Activated T-cell treated with anti-CD3 and anti-CD28 coated beads, Interleukin-2, amount 50 U/mL, for 1 hour (primary cell): ENCODE measurements at places on chromosomes 16 and 17.

DNA sequence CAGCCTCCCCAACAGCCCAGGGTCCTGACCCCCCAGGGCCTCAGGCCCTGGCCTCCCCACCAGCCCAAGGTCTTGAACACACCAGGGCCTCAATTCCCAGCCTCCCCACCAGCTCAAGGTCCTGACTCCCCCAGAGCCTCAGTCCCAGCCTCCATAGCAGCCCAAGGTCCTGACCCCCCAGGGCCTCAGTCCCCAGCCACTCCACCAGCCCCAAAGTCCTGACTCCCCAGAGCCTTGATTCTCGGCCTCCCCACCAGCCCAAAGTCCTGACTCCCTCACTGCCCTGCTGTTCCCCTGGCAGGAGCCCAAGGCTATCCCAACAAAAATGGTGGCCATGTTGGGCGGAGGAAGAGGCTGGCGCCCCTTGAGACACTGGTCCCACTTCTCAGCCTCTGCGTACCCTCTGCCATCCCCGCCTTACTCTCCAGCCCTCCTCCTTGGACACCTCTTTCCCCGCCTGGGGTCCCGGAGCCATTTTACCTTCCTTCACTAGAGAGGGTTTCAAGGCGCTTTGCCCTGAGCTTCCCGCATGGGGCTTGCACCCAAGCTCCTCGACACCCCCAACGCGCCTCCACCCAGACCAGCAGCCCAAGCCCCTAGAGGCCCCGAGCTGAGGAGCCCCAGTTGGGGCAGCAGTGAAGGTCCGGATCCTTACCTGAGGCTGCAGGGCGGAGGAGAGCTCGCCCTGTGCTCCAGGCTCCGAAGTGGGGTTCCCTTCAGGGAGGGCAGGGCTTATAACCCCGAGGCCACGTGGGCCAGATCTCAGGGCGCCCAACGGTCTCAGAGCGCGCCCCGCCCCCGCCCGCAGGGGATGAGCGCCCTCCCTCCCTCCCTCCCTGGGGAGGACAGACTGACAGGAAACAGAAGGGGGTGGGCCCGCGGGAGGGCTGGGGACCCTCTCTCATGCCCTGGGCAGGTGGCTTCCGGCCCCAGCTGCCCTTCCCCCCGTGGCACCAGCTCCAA lies 3.5 kb upstream of the TSPOAP1 start:
- peak; percentile 89 for DNase-seq

GRCh38 chr16:30946671-30947540 lies 2.0 kb upstream of the ORAI3 start:
- no peak for DNase-seq

DNA sequence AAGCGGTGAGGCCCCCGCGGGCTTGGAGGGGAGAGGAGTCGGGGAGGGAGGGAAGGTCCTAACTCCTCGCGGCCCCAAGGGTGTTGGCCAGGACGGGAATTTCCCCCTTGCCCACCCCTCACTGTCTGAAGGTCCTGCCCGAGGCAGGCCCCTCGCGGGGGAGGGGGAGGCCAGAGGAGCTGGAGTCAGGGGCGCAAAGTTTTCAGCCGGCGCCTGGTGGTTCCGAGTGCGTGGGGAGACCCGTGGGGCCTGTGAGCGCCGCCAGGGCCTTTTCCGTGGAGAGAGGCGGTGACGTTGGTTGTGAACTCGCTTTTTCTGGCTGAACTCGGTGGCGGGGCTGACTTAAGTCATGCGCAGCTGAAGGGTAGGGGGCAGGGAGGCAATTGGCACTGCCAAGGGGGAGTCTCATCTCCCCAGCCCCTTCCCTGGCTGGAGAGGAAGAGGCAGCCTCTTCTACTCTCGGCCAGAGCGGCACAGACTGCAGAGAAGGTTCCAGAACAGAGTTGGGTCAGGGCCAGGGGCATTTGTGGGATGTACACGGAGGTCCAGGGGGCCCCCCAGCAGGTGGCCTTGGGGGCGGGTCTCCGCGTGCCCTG lies 1.5 kb downstream of the CACNA1H start:
- DNase-seq: peak; percentile 25

GRCh38 chr17:74842599-74843351 lies 16.9 kb downstream of the GRIN2C start:
- no peak for DNase-seq

DNA sequence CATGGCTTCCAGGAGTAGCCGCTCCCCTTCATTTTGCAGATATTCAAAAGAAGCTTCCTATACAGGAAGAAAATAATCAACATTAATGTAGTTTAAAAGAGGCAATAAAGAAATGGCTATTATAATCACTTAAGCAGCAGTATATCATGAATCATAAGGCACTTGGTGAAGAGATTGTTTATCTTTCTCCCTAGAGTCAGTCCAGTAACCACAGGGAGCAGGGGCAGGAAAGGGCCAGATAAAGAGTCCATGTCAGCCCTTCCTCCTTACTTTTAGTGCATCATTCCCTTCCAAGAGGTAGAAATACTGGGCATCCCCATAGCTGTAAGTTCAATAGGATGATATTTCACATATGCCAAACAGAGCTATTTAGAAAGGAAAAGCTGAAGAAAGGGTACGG lies 184.6 kb upstream of the C17orf78 start:
- no peak for DNase-seq

DNA sequence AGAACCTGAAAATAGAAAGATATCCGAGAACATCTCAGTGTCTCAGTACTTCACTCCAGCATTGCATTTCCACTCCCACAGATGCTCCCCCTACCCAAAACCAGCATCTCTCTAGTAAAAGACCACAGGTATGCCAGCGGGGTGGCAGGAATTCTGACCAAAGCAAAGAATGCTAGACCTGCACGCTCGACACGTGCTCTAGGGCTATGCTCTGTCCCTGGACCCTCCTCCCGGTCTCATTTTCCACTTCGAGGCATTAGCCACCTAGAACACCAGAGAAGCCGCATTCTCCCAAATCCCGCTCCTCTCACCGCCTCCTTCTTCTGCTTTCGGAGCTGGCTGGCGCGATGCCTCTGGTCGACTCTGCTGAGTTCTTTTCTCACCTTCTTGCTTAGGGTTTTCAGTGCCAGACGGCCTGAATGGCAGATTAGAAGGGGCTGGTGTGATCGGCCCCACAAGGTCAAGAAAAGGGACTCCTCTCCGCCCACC lies 487 bp downstream of the TSR1 start:
- no peak for DNase-seq

- DNase-seq: no peak
Measured at GRCh38 chr17:81491761-81492160, 20.8 kb downstream of the ACTG1 start.

GRCh38 chr16:12406158-12406557 lies 397.5 kb downstream of the CPPED1 start:
- no peak for DNase-seq

DNA sequence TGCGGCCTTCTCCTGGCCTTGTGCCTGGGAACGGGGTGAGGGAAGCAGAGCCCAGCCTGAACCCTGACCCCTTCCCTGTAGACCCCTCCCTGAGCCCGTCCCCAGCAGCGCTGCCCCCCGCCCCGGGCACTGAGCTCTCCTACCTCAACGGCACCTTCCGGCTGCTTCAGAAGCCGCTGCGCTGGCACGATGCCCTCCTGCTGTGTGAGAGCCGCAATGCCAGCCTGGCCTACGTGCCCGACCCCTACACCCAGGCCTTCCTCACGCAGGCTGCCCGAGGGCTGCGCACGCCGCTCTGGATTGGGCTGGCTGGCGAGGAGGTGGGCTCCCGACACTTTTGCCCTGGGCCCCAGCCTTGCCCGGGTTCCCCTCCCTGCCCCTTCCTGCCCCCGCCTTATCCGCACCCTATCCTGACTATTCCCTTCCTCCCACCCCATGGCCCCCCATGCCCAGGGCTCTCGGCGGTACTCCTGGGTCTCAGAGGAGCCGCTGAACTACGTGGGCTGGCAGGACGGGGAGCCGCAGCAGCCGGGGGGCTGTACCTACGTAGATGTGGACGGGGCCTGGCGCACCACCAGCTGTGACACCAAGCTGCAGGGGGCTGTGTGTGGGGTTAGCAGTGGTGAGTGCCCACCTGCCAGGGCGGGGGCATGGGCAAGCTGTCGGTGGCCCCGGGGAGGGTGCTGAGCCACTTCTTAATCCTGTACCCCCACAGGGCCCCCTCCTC lies 62.1 kb downstream of the MRC2 start:
- DNase-seq: no peak

DNA sequence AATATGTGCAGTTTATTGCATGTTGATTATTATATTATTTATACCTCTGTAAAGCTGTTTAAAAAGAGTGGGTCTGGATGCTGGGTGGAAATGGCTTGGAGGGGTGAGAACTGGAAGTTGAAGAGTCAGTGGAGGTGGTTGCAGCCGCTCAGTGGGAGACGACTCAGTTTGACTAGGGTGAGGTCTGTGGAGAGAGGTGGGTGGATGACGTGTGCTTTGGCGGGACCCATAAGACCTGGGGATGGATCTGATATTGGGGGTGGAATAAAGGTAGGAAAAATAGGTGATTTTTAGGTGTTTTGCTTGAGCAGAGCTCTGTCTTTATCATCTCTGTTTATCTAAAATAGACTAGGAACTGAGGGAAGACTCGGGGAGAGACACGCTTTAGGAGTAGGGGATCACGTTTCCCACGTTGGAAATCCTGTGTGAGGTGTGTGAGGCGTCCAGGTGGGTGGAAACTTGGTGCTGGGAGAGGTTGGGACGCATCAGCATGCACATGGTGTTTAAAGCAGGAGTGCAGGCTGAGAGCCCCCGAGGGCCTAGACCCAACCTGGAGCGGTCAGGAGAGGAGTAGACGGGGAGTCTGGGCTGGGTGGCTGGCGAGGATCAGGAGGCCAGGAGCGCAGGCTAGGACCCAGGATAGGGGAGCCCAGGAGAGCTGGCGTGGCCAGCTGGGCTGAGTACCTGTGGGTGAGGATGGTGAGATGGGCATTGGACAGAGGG lies 17.2 kb downstream of the NT5M start:
- DNase-seq: no peak

DNA sequence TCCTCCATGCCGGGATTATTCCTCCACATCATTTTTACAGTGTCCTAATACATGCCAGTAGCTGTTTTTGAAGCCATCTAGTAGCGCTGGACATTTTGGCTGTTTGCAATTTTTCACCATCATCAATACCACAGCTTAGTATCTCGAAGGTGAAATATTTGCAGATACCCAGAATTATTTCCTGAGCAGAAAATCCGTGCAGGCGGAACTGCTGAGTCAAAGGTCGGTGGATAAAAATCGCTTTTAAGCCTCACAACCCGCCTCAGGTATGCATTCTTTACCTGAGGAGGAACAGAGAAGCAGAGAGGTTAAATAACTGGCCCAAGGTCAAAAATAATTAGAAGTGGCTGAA lies 584 bp upstream of the TNRC6A start:
- DNase-seq: no peak

- DNase-seq: no peak
Measured at GRCh38 chr17:45906927-45907622, 12.7 kb downstream of the MAPT start.

- DNase-seq: no peak
Measured at GRCh38 chr16:88382491-88383400, at the start of gene ZNF469. ZNF469 (plus strand) TSS chr16:88382959; CDS start chr16:88427471, 44,512 bp downstream.

GRCh38 chr17:48177816-48178215 lies 70.2 kb downstream of the SNX11 start:
- DNase-seq: no peak

DNA sequence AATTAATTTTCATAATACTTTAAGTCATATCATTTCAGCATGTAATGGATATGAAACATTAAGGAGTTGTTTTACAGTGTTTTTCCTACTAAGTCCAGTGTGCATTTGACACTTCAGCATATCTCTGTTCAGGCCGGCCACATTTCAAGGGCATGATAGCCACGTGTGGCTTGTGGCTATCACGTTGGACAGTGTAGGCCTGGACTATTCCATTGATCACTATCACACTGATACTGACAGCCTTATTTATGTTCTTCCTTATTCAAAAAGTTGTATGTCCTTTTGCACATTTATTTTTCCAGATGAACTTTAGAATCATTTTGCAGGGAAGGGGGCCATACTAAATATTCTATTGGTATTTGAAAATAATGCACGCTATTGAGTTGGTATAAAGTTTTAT lies 39.0 kb downstream of the AKAP1 start:
- DNase-seq: no peak

- DNase-seq: no peak
Measured at GRCh38 chr17:29127840-29128239, 52.4 kb downstream of the MYO18A start.

GRCh38 chr16:25126820-25127232 lies 15.3 kb downstream of the LCMT1 start:
- DNase-seq: peak; percentile 35

DNA sequence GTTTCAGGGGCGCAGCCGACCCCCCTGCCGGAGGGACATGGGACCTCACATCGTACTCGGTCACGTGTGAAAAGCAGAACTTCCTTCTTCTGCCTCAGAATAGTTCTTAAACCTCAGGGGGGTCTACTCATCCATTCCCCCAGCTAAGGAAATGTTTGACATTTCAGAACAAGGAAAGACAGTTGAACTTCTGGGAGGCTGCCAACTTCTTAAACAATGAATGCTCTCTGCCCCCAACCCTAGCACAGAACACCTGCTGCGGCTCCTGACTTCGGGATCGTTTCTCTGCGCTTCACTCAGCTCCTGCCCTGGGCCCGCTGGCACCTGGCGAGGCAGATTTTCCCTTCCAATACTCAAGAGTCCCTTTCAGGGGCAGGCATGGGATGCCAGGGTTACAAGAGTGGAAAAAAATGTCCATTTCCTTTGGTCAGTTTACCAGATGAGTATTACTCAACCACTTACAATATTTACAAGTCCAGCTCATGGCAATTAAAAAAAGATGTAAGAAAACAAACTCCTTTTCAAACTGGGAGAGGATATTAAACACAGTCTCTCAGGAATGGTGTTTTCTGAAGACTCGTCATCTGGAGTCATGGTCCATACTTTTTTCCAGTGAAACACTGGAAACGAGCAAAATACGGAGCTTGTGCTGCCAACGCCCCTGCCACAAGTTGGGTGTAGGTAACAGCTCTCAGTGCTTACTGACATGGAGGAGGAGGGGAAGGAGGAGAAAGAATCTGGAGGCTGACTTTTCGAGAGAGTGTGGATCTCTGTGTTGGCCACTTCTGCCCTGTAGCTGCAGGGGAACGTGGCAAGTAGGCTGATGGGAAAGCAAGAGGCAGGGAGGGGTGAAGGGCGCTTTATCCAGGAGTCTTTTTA lies 235.7 kb downstream of the NTN1 start:
- no peak for DNase-seq

GRCh38 chr17:78357672-78358537 lies 2.0 kb downstream of the SOCS3 start:
- DNase-seq: no peak

DNA sequence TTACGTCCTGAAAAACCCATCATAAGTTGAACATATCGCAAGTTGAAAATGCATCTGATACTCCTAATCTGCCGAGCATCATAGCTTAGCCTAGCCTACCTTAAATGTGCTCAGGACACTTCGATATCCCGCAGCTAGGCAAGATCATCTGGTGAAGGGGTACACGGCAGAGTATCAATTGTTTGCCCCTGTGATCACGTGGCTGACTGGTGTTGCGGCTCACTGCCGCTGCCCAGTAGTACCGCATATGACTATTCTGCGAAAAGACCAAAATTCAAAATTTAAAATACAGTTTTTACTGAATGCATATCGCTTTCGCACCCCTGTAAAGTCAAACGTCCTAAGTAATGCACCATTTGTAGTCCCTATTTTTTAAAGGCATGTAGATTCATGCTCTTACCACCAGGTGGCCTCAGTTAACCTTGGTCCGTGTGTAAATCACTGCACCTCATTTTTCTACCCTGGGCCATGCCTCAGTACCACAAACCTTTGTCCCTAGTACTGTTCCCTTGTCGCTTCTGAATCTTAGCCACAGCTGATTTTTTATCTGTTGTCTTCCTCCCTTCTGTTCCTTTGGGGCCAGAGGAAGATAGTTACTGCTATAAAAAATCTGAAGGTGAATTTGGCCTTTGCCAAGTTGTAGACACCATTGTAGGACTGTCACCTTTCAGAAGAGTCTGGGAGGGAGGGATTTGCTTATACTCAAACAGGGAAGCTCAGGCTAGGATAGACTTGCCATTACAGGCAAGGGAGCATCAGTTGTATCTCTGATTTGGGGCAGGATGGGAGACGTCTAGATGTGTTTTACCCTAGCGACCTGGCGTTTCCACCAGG lies 34.4 kb downstream of the WWP2 start:
- no peak for DNase-seq
